ENCODE measurements at places on chromosomes 1 and 21. TPM values are rescaled to one million over a fixed set of nuclear protein-coding genes. Genes with fewer than 3 reads are reported as not detected.

GRCh38 chr1:150683914-150684313, 13.0 kb downstream of the GOLPH3L start:
- no peak for DNase-seq

DNA sequence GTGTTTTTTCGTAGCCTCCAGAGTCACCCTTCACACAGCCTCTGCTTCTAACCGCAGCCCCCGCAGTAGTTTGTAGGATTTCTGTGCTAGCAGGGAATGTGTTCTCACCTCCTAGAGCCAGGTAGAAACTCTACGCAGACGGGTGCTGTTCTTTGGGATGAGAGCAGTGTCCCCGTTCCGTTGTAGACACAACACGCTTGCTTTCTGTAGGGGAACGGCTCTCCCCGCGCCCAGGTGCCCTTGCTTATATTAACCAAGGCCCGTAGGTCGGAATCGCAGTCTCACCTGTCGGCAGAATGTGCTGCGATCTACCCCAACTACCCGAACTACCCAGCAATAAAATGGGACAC, 111.8 kb upstream of the NBPF11 start:
- DNase-seq = peak; percentile 14

DNA sequence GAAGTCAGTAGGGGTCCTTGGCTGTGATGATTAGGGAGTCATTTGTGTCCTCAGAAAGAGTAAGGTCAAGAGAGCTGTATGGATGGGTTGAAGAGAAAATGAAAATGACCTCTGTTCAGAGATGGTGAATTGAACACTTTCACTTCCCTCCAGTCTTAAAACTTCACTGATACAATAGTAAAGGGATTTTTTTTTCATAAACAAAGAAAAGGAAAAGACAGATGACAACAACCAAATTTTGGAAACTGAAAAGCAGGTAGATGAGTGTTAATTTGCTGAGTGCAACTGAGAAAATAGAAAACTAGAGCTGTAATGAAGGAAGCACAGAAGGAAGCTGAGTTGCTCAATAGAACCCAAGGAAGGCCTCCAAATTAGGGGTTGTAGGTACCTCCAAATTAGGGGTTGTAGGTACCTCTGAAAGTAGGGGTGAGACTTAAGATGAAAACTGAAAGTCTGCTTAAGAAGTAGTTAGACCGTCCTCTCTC, 14.8 kb upstream of the S1PR1 start:
- DNase-seq = no peak

DNA sequence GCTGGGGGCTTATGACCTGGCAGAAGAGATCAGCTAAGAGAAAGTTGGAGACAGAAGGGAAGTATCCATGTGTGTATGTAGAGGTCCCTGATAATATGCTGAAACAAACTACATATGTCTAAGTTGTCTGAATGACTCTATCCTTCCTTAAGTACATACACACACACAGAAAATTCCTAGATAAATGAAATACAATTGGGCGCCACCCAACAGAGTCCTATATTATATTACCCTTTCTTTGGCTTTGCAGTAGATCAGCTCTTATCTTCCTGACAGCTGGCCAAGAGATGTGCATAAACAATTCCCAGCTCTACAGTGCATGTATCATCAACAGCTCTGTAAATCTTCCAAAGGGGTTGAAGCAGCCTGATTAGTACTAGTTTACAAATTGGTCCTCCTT, 40.1 kb downstream of the SORT1 start:
- DNase-seq = no peak

- DNase-seq = no peak
These were observed 46.8 kb upstream of the TARDBP start for GRCh38 chr1:10965546-10966226.

DNA sequence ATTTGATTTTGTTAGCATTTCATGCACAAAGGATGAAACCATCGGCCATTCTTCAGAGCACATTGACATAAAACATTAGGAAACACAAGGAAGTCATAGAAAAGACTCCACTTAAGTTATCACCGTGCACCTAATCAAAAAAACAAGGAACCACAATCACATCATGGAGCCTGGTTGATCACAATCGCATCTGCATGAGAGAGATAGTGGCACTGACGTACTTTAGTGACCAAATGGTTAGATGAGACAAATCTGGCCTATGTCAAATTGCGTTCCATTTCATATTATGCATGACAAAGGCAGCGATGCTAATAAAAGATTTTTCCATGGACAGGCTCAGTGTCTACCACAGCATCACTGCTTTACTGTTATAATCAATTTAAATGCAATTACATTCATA, 571.8 kb upstream of the ADGRL2 start:
- DNase-seq = no peak

GRCh38 chr1:243482141-243483022, 226.5 kb downstream of the SDCCAG8 start:
- DNase-seq = no peak

GRCh38 chr21:26806801-26807295, 38.4 kb downstream of the ADAMTS1 start:
- no peak for DNase-seq

DNA sequence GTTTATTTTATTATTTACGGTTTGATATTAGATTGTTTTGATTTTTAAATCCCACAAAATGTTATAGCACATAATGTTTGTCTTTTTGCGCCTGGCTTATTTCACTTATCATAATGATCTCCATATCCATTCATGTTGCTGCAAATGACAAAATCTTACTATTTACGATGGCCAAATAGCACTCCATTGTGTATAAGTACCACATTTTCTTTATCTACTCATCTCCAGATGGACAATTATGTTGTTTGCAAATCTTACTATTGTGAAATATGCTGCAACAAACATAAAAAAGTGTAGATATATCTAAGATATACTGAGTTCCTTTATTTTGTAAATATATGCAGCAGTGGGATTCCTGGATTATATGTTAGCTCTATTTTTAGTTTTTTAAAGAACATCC, 1568.3 kb downstream of the AMY1C start:
- no peak for DNase-seq

The NEK2 gene
- 2.0 TPM for total RNA-seq

The GNAT2 gene
- 0.19 TPM for total RNA-seq

The WNT2B gene
- 0.05 TPM for total RNA-seq

The NCMAP gene
- 0.08 TPM for total RNA-seq
